Amniotic stem cell (primary cell): ENCODE measurements at places on chromosomes 3 and 15.

- DNase-seq: no peak
These were observed 97.0 kb downstream of the HHLA2 start for GRCh38 chr3:108393128-108393900.

DNA sequence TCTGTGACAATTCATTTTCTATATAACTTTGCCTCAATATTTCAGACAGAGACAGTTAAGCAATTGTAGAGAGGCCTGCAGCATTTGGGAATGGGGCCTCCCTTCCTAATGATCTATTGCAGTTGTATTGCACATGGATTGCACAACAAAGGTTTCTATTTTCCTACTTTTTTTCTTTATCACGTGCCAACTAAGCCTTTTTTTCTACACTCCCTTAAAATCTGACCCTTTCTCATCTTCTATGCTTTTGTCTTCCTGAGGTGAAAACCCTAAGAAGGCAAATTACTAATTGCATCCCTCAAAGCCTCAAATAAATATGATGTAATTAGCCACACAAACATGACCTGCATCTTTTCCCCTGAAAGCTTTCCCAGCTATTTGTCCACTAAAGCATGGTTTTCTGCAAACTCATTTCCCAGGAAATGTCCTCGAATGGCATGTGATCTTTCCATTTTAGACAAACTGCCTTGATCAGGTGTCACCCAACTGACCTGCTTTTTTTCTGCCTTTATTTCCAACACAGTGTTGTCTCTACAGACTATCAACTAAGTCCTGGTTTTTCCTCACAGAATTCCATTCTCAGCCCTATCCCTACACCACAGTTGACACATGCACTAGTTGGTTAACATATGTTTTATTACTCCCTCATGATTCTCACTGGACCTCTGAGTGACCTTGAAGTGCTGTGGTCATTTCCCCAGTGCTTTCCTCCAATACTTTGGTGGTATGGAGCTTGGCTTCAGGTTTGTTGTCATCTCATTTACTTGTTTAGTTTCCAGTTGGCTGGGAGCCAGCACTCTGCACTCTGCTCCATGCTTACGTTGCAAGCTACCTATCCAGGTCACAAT lies 31.9 kb upstream of the TSC22D2 start:
- no peak for DNase-seq

- DNase-seq: no peak
These were observed 114.2 kb downstream of the CNTN3 start for GRCh38 chr3:74500257-74500656.

GRCh38 chr3:106963442-106963841 lies 413.8 kb upstream of the CCDC54 start:
- DNase-seq: peak; percentile 31

GRCh38 chr3:177337541-177338331 lies 140.5 kb upstream of the TBL1XR1 start:
- no peak for DNase-seq

GRCh38 chr3:27073912-27074311 lies 295.3 kb downstream of the NEK10 start:
- no peak for DNase-seq

- no peak for DNase-seq
These were observed 30.3 kb downstream of the RPN1 start for GRCh38 chr3:128620268-128620691.

DNA sequence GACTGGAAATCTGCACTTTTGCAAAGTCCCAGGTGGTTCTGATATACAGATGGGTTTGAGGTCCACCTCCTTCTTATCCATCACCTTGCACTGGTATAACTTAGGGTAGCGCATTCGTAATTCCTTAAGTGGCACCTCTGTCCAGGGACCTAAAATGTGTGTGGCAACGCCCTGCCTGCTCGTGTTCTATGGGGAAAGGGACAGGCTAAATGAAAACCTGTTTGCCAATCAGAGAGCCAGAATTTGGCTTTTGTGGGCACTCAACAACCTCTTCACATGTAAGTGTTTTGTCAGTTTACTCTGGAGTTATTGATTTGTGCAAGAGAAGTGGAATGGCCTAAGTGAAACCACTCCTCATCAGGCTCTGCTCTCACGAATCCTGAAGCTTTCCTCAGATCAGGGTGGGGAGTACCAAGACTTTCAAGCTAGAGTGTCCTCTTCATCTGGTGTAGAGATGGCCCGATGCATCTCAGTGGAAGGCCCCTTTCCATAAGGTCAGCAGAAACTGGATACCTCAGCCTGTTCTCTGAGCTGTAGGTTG lies 138.3 kb downstream of the ALDH1A2 start:
- no peak for DNase-seq

GRCh38 chr3:78632925-78633553 lies 1134.8 kb downstream of the ROBO1 start:
- DNase-seq: no peak

GRCh38 chr15:94305133-94305532 lies 73.8 kb downstream of the MCTP2 start:
- no peak for DNase-seq

DNA sequence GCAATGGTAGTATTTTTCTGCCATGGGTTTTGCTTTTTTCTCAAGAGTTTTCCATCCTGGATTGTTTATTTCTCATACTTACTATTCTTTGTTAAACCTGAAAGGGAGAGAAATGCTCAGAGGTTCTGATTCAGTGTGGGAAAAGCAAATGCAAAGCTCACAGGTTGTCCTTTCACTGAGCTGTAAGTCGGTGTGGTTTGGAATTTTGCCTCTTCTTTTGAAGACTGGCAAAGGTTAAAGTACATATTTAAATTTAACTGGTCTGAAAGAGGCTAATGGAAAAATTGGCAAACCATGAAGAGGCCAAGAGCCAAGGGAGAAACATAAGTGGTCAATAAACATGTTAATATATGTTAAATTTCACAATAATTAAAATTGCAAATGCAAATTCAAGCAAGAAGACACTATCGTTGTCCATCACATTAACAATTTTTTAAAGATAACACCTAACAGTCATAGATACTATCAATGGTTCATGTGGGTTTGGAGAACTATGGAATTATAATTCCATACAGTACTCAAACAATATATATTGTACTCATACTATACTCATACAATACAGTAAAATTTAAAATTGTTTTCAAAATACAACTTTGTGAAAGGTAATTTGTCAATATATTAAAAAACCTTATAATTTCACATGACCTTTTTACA lies 246.8 kb upstream of the STT3B start:
- DNase-seq: no peak

GRCh38 chr3:113285226-113285625 lies 73.9 kb downstream of the BOC start:
- DNase-seq: no peak

DNA sequence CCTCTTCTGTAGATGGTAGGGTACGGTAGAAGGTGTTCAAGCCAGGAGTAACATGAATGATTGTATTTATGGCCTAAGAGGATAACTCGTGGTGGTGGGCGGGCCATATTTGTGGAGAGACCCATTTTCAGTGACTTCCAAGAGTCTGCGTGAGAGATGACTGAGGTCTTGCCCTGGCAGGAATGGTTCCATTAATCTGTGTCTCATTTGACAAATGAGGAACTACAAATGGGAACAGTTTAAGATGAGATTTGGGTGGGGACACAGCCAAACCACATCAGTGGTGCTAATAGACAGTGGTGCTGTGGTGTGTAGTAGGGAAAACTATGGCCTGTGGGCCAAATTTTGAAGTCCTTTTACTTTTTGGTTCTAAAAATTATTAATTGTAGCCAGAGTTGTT lies 47.1 kb downstream of the FLNB start:
- no peak for DNase-seq

GRCh38 chr3:27614592-27614991 lies 107.5 kb downstream of the EOMES start:
- no peak for DNase-seq

- peak; percentile 20 for DNase-seq
These were observed 255.7 kb downstream of the MBNL1 start for GRCh38 chr3:152524198-152525140.

GRCh38 chr3:94063496-94064119 lies 747 bp downstream of the NSUN3 start:
- DNase-seq: no peak

DNA sequence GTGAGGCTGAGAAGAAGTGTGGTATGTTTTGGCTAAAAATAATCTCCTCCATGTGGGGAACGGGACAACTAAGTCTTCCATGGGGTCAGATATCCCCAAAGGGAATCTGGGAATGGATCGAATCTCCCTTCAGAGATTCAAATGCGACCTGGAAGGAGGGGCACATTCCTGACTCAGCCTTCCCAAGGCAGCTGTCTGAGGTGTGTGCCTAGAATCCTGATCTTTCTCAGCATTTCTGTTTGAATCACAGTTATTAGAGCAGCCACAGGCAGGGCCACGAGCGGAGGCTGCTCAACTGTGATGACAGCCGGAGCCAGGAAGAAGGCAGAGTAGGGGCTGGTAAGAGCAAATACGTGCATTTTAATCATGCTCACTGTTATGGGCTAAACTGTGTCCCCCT lies 135.1 kb downstream of the ADAMTS17 start:
- no peak for DNase-seq

- DNase-seq: peak; percentile 54
These were observed 91.2 kb downstream of the SENP2 start for GRCh38 chr3:185677146-185677829.

- DNase-seq: no peak
These were observed 3.7 kb downstream of the TLR9 start for GRCh38 chr3:52221563-52222318.

DNA sequence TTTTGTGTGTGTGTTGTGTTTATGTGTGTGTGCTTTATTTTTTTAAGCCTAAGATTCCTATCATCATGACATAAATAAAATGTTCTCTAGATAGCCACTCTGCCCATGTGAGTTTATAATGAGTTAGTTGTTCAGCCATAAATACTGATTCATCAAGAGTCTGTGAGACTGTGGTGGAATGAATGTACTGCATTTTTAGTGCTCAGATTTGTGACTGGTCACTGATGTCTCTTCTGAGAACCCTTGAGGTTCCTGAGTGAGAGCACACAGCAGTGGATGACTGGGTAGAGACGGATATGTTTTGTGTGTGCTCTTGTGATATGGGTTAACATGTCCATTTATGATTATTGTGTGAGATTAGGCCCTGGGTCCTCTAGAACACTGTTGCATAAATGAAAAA lies 51.2 kb downstream of the SETD5 start:
- no peak for DNase-seq

DNA sequence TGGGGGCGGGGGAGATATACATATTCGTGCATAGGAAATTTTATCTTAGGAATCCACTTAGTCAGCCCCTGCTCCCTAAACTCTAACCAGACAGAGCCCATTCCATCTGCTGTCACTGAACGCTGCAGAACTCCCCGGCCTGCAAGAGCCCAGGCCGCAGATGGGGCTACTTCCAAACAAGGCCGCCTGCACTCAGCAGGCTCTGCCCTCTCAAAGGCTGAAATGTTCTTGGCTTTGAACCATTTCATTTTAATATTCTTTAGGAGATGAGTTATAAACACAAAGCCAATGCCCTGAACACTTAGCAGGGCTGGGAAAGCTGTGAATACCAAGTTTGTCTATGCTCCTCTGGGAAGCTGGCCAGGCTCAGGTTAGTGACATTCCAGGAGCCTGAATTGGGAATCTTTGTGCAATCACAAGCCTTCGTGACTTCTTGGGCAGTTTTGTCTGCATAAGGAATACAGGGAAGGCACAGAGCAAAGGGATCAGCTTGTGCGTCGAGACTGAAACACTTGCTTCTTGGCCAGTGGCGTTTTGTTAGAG lies 65.0 kb downstream of the SYNM start:
- DNase-seq: peak; percentile 39

DNA sequence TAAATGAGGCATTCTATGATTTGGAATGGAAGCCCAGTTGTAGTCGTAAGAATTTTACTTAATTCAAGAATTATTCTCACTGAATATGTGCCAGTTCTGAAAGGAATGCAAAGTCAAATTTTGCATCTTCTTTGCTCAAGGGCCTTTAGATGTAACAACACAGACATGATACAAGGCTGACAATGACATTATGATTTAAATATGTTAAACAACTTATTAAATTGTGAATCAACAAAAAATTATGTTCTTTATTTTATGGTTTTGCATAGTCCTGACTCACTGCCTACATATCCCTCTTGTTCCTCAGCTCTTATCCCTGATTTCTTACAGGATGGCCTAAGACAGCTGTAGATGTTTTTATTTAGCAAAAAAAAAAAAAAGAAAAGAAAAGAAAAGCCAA lies 170.9 kb upstream of the NR2E3 start:
- DNase-seq: no peak

DNA sequence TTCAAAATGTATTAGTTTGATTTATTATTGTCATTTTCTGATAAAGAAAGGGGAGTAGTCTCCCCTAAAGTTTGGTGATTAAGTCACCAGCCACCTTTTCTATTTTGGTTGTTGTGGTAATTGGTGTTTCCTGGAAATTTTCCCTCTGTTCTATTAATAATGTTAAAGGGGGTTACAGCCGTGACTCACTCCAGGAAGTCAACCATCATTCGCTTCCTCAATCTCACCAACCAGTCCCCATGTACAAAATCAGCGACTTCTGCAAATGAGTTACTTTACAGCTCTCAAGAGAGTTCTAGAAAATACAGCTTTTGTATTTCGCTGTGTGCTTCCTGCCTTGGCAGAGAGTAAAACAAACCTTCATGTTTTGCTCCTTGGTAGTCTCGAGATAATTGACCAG lies 285.1 kb downstream of the LPP start:
- DNase-seq: no peak

DNA sequence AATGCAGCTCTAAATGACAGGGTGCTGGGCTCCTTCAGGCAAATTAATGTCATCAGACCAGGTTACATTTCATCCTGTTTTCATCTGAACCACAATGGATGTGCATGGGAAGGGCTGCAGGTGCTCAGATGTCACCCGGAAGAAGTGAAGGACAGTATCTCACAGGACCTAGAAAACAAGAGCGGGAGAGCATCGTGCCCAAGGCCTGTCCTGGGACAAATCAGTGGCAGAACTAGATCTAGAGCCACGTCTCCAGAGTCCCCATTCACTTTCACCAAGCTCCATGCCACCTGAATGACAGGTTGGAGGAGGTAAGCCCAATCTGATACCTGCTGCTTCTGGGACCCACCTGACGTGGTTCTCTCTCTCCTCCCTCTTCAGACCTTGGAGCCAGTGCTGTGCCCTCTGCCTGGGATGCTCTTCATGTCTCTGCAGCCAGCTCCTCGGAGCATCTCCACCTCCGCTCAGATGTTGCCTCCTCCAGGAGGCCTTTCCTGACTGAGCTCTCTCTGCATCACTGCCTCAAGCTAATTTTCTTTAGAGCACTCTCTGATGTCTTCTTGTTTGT lies 77.3 kb downstream of the CPN2 start:
- DNase-seq: no peak

DNA sequence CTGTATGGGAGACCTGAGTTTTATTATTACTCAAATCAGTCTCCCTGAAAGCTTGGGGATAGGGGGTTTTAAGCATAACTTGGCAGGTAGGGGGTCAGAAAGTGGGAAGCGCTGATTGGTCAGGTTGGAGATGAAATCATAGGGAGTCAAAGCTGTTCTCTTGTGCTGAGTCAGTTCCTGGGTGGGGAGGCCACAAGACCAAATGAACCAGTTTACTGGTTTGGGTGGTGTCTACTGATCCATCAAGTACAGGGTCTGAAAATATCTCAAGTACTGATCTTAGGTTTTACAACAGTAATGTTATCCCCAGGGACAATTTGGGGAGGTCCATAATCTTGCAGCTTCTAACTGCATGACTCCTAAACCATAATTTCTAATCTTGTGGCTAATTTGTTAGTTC lies 17.8 kb upstream of the IQCF6 start:
- no peak for DNase-seq
